ENCODE measurements at places on chromosomes 11 and 22.

- DNase-seq = no peak
Measured at GRCh38 chr11:74714904-74715303, 16.3 kb downstream of the CHRDL2 start.

GRCh38 chr11:134578807-134579723, 167.0 kb upstream of the B3GAT1 start:
- DNase-seq = no peak

- DNase-seq = no peak
Measured at GRCh38 chr11:78110351-78110750, 29.1 kb downstream of the ALG8 start.

GRCh38 chr11:134610116-134610910, 198.3 kb upstream of the B3GAT1 start:
- DNase-seq = no peak

GRCh38 chr11:124402326-124402922, 3.6 kb upstream of the OR8B3 start:
- DNase-seq = peak; percentile 70

DNA sequence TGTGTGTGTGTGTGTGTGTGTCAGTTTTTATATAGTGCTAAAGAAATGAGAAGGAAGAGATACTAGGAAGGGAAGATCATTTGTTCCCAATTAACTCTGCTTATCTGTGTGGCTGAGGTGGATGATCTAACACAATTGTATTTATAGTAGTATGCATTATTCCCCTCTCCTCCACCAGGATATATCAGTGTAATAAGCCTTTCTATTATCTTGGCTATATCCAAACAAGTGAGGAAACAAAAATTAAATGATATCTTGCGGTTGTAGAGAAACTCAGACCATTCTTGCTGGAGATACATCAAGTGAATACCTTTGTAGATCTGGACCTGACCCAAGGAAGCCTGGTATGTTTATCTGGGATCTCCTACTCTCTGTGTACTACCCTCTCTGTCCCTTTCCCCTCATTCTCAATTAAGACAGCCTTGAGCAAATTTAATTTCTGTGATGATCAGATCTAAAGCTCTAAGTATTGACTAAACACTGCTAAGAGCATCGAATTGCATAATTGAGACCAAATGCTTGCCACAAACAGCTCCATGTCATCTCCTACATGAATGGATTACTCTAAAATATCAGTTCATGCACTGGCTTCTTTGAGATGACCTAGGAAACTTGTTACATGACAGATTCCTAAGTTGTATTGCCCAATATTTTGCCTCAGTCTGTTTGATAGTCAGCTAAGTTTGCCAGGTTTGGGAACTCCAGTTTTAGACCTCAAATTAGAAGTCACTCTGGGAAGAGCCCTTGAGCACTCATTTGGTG, 185.3 kb upstream of the CTSC start:
- DNase-seq = no peak

DNA sequence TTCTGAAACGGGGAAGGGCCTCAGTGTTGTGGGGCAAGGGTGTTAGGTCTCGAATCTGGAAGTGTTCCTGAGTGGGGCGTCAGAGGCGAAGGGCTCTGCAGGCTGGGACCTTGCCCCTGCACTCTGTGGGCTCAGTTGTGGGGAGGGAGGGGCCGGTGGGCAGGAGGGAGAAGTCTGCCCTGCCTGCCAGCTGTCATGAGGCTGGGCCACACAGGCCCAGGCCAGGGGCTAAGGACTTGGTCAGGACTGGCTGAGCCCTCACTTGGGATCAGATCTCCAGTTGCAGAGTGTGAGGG, at the start of gene CRACR2B:
TSS of gene CRACR2B (plus strand) at position 23 of the 296 bp plus-strand sequence. CDS start 689 bp downstream, outside the sequence.
- DNase-seq = no peak

DNA sequence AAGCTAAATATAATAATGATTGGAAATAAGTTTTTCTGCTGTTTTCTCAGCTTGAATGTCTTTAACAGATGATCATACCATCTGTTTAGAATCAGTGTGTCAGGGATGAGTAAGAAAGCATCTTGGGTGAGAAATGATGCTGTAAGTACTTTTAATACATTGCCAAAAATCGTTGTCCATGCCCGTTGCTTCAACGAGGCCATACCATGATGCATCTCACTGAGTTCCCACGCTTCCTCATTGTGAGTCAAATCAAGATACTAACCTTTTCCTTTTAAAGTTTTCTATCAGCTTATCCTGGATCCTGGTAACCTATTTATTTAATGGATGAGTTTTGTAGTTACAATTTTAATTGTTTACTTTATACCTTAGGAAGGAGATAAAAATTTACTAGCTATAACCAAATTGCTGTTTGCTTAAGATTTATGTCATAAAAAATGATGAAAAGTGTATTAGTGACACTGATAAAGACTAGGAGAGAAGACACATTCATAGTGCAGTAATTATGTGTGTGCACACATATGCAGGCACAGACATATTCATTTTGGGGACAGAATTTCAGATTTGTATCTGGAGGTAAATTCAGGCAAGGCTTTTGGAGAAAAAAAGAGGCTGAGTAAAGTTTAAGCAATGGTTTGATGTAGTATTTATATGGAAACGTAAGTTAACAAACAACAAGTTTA, 154.8 kb downstream of the UVRAG start:
- DNase-seq = no peak

DNA sequence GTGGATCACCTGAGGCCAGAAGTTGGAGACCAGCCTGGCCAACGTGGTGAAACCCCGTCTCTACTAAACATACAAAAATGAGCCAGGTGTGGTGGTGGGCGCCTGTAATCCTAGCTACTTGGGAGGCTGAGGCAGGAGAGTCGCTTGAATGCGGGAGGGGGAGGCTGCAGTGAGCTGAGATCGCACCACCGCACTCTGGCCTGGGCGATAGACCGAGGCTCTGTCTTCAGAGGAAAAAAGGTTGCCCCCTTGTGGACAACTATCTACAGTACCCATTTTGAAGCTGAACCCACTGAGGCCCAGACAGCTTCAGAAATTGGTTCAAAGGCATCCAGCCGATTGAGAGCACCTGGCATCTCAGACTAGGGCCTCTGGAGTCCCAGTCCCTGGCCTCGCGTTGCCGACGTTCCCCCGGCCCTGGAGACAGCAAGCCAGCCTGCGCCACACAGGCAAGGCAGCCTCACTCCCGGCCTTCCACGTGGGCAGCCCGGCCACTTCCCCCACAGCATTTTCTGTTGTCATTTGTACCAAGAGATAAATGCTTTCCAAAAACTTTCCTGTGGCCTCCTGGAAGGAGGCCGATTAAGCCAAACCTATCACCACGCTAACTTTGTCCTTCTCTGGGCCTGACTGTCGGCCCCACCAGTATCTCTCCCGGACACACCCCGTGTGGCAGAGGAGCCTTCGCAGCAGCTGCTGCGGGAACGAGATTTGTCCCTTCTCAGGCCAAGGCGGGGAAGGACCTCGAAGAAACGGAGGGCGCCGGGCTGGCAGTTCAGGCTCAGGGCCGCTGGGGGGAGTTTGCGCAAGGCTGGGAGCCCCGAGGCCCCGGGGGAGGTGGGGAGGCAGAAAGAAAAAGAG, 82.8 kb downstream of the FLI1 start:
- DNase-seq = no peak

DNA sequence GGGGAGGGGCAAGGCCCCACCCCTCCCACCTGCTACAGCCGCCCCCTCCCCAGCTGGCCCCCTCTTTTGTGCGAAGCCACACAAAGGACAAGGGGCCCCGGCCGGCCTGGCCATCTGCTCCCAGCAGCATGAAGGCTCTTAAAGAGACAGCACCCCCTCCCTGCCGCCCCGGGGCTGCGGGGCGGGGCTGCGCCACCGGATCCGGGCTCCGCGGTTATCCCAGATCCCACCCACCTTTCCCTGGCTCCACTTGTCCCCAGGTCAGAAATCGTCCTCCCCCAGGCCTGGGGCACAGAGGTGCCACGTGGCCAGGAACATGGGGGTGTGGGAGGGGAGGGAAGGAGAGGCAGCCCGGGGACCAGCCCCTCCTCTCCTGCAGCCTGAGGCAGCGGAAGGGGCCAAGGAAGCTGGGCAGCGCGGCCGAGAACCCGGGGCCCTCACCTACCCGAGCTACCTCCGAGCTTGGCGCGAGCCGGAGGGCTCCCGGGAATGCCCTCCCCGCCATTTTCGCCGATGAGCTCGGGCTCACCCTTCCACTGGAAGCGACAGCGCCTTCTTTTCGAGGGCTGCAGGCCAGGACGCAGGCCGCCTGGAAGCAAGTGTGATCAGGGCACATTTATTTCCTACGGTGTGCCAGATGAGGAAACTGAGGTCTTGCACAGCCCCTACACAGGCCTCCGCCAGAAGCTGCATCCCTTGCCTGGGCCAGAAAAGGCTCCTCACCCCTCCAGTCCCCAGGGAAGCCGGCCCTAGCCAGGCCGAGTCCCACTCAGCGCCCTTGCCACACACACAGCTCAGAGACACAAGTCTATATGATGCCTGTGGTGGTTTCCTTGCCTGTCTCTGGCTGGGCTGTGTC, 2.5 kb upstream of the RCOR2 start:
- no peak for DNase-seq

GRCh38 chr22:37082251-37082873, 27.2 kb downstream of the TMPRSS6 start:
- no peak for DNase-seq

GRCh38 chr11:96044747-96045146, 120.8 kb upstream of the MTMR2 start:
- DNase-seq = no peak

GRCh38 chr11:68659158-68659921, 25.0 kb upstream of the GAL start:
- no peak for DNase-seq

GRCh38 chr11:118845369-118845768, 38.3 kb upstream of the CXCR5 start:
- DNase-seq = no peak

DNA sequence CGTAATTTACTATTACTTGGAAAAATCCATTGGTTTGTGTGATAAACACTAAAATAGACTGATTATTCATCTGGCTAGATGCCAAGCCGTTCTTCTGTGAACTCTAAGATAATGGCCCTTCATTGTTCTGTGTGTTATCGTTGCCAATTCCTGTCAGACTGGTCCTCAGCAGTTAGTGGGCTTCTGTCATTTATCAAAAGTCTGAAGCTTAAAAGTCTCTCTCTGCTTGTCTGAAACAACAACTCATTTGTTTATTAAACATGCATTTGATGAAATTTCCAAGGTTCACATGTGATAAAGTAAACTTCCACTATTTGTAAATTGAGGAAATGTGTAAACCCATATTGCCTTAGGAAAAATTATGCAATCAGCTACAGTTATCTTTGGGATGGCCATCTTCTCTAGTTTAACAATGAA, 21.1 kb upstream of the RDX start:
- DNase-seq = no peak

GRCh38 chr22:25094579-25094978, 105.1 kb upstream of the CRYBB3 start:
- DNase-seq = no peak

DNA sequence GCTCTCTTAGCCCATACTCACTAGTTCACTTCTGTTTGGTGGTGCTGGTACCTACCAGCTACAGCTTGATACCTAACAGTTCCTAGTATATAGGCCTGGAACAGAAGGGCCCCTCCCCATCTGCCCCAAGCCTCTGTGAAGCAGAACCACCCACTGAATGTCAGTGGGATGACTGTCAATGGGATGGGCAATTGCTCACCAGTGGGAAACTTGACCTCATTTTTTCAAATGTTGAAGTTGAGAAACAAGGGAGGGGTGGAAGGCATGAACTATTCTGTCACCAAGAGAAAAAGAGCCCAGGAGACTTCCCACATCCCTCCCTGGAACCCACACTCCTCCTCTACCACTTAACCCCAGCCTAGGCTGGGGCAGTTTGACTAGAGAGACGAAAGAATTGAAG, at the start of gene NLRP10:
TSS of gene NLRP10 (minus strand) at position 62 of the 400 bp plus-strand sequence. CDS start 1,952 bp downstream, outside the sequence.
- no peak for DNase-seq

- DNase-seq = no peak
Measured at GRCh38 chr11:32137263-32137662, 46.4 kb downstream of the RCN1 start.

DNA sequence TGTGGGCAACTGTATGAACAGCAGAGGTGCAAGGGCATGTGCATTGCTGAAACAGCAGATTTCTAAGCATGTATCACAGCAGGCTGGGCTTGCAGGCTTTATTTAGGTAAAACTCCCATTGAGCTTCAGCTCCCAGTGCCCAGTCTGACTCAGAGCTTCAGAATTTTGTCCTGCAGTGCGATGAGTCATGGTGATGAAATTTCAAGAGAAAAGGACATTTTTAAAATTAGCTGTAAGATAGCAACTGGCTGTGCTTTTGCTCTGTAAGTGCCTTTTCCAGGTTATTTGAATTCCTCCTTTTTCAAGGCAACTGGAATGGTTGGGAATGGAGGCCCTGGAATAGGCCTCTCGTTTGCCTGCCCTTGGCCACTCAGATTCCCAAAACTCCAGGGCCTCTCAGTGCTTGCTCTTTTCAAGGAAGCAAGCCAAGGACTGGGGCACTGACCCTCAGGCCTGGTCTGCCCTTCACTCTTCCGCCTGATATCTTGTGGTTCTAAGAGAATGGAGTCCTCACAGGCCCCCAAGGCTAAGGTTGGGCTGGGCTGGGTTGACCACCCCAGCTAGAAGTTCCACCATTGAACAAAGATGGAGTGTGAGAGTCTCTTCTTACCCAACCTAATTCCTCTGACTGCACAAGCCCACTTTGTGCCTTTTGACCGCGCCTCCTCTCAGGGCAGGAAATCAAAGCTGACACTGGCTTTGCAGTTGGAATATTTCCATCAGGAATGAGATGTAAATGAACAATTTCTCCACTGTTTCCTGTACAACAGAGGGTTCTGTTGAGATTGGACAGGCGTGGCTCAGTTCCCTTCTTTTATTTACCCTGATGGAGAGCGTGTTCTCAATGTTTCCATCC, 59.5 kb upstream of the PRSS23 start:
- DNase-seq = peak; percentile 81

- DNase-seq = no peak
Measured at GRCh38 chr11:119990309-119991021, 147.4 kb downstream of the TRIM29 start.

- no peak for DNase-seq
Measured at GRCh38 chr11:128235958-128236357, 351.4 kb downstream of the ETS1 start.

DNA sequence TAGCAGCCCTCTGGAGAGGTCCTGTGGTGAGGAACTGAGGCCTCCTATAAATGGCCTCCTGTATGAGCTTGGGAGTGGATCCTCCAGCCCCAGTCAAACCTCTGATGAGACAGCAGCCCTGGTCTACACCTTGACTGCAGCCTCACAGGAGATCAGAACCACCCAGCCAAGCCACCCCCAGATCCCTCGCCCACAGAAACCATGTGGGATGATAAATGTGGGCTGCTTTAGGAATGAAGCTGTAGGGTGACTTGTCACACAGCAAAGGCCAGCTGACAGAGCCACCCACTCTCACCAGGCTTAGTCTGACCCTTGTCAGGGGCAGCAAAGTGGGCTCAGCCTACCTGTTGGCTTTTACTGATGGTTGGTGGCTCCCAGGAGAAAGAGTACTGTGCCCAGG, 6.5 kb upstream of the KCNQ1OT1 start:
- DNase-seq = no peak

GRCh38 chr11:134236834-134237556, 12.5 kb downstream of the VPS26B start:
- DNase-seq = no peak

GRCh38 chr22:32882360-32882755, 80.9 kb downstream of the TIMP3 start:
- no peak for DNase-seq

- DNase-seq = no peak
Measured at GRCh38 chr11:70298243-70298915, 27.9 kb downstream of the PPFIA1 start.

All from RWPE2 (cell line).